NCI-H2107 (cell line): ENCODE measurements at places on chromosomes 4 and X.
A peak's percentile ranks its signal among the peaks of the same experiment; 100 is the strongest.

GRCh38 chr4:184697956-184698355 is 35.9 kb downstream of the CENPU start:
- no peak for DNase-seq

- no peak for DNase-seq
Observed at GRCh38 chrX:102714994-102715393, 2.7 kb downstream of the GPRASP2 start.

- DNase-seq, result peak; percentile 2
Observed at GRCh38 chr4:9979101-9979701, 42.1 kb downstream of the SLC2A9 start.

DNA sequence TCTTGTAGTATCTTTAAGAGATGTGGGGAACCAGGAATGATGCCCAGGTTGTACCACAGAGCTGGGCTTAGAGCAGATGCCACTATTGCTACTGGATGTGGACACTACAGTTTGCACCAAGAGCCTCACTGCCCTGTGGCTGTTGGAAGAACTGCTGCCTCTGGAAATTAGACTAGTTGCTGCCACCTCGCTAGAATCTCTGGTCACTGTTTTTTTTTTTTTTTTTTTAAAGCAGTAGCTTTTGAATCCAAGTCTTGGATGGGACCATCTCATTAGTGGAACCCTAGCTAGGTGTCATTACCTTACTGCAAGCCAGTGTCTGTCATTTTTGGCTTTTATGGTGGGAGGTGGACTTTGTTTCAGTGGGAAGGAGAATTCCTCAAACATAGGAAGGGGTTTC is 105.5 kb downstream of the ARHGAP10 start:
- no peak for DNase-seq

- no peak for DNase-seq
Observed at GRCh38 chr4:7058792-7059191, 9.1 kb downstream of the GRPEL1 start.
